ENCODE measurements at places on chromosomes 11 and 22. TPM values are rescaled to one million over a fixed set of nuclear protein-coding genes. Genes with fewer than 3 reads are reported as not detected.
A peak's percentile ranks its signal among the peaks of the same experiment; 100 is the strongest.

DNA sequence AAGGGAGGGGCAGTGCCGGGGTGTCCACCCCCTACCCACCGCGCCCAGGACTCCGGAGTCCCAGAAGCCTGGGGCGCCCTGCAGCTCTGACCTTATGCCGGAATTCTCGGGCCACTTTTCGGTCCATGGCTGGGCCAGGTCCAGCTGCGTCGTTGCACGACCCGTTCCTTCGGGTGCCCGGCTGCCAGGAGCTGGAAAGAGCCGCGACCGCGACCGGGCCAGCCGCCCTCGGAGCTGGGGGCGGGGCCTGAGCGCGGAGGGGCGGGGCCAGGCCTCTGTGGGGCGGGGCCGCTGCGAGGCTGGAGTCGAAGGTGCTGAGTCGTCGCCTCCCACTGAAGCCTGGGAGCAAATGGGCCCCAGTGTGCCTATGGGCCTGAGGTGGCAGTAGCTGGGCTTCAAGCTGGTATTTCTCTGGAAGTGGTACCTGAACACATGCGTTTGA, at the start of gene USH1C:
Gene USH1C (minus strand): TSS at position 236 of the 442 bp plus-strand sequence. CDS start 109 bp downstream, at position 127.
- no peak for DNase-seq

DNA sequence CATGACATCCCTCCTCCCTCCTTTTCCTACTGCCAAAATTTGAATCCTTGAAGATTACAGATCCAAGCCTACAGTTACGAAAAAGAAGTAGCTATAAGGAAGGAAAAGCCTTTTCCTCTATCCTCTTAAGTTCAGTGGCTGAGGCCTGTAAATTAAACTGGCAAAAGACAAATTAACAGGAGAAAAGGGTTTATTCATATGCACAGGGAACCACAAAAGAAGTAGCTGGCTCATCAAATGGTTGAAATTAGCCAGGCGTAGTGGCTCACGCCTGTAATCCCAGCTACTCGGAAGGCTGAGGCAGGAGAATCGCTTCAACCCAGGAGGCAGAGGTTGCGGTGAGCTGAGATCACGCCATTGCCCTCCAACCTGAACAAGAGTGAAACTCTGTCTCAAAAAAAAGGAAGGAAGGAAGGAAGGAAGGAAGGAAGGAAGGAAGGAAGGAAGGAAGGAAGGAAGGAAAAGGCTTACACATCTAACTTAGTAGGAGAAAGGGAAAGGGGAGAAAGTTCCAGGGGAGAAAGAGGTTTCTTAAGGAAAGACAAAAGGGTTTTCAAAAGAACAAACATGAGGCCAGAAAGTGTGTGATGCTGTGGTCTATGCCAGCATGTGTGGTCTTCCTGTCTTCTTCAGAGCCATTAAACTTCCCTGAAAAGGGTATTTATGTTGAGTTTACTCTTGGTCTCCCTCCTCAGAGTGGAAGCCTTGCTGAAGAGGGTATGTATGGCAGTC, 5.1 kb upstream of the SMPD1 start:
- no peak for DNase-seq

Gene CRACR2B
- total RNA-seq: not detected

Gene FAM83F
- total RNA-seq: 67.3 TPM

DNA sequence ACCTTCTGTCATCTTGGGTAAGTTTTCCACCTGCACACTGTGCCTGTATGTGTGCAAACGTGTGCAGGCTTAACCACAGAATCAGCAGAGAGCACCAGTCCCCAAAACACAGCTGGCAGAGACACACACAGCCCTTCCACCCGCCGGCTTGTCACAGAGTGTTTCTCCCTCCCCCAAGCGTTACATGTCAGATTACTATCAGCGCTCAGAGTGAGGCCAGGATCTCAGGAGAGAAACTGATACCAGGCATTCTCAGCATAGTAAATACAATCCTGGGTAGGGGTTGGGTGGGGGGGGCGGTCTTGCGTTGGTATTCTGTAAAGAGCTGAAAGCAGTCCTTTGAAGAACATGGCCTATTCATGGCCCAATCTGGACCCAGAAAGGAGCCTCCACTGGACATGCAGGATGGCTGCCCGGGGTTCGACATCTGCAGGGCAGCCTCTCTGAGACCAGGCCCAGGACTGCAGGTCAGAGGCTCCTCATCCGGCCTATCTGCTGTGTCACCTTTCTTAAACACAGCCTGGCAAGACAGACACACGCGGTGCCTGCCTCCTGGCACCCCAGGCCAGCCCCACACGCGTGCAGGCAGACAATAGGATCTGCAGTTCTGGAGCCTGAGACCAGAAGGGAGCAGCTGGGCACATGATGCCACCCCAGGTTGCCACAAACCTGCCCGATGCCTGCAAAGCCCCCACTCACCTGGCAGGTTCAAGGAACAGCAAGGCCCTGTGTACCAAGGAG, 1.7 kb downstream of the OSBPL5 start:
- no peak for DNase-seq

DNA sequence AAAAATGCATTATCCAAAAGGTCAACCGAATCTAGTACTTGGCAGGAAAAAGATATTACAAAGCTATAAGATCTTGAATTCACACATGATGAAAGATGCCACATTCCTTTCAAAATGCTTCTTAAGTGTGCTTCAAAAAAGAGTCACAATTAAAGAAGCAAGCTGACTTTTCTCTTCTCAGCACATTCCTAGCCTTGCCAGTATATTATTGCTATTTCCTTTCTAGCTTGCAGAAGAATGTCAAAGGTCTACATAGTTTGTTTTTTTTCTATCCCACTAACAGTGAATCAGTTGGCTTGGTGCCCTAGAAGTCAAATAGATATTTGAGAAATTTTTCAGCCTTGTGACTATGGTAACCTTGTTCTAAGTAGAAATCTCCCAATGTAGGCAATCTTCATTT, 56.8 kb downstream of the GUCY1A2 start:
- DNase-seq: peak; percentile 7

GRCh38 chr11:93653080-93653479, 8.4 kb upstream of the CEP295 start:
- DNase-seq: no peak
